ENCODE measurements at places on chromosomes 5 and 9.
A peak's percentile ranks its signal among the peaks of the same experiment; 100 is the strongest.

GRCh38 chr5:34652466-34652865 is 3.7 kb upstream of the RAI14 start:
- DNase-seq, result no peak

DNA sequence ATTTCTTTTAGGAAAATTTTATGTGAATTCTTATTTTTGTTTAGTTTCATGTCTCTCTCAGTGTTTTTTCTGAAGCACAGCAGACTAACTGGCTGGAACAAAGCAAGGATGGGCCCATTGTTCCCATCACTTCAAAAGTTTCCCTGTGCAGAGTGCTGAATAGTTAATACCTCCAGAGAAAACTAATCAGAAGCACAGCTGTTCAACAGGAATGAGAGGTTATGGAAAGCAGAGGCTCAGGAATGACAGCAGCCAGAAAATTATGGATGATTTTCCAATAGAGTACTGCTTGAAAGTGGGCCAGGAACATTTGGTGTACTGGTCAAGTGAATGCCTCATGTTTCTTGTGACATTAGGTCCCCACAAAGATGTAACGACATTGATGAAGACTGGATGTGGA is 173.0 kb upstream of the TARS1 start:
- DNase-seq, result no peak

DNA sequence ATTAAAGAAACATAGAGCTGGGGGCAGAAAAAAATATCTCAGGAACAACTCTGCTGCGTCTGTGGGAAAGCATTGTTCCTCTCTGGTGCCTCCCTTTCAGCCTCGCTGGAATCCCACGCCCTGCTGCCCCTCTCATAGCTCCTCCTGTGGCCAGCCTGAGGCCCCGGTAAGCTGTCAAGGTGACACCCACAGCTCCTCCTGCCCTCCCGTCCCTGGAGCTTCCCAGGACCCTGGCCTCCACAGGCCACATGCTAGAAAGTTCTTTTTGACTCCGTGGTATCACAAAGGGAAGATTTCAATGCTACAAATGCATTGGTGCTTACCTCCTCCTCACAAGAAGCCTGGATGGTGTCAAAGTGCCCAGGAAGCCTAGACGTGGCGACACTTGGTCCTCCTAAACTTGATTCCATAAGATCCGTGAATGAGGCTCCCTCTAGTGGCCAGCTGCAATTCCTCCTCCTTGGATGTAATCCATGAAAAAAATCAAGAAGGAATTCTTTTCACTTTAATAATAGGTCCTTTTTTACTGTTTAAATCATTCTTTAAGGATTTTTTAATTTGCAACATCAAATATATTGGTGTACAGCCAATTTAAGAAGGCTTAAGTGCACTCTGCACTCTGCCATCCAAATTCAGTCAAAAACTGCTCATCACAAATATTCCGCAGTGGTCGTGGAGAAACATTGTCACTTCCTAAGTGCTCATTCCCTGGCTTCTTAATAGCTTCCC is 104.9 kb downstream of the CFAP90 start:
- peak; percentile 53 for DNase-seq

DNA sequence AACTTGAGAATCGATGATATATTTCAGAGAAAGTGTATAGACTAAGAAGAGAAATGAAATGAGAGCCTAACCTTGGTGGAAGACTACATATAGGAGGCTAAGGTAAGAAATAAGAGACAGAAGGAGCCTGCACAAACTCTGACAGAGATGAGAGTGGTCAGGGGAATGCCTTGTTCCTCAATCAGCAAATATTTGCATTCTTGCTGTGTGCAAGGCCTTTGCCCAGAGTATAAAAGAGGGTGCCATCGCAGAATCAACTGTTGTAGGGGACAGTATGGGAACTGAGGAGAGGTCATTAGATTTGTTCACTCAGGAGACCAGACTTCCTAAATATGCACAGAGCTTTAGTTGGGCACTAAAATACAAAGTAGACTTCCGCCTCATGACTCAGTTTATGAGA is 137.2 kb downstream of the ATG10 start:
- DNase-seq, result no peak

DNA sequence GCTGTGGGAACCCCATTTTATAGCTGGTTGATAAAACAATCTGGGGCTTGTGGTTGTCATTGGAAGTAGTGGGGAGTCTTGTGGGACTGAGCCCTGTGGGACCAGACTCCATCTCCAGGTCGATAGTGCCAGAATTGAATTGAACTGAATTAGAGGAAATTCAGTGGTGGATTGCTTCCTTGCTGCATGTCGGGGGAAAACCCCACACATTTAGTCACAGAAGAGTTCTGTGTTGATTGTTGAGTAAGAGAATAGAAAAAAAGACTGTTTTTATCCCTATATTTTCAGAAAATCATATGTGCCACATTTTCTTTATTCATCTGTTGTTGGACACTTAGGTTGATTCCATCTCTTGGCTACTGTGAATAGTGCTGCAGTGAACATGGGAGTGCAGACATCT is 209.7 kb downstream of the ARHGEF28 start:
- DNase-seq, result no peak

GRCh38 chr9:88041447-88041846 is 67.1 kb upstream of the CDK20 start:
- no peak for DNase-seq

DNA sequence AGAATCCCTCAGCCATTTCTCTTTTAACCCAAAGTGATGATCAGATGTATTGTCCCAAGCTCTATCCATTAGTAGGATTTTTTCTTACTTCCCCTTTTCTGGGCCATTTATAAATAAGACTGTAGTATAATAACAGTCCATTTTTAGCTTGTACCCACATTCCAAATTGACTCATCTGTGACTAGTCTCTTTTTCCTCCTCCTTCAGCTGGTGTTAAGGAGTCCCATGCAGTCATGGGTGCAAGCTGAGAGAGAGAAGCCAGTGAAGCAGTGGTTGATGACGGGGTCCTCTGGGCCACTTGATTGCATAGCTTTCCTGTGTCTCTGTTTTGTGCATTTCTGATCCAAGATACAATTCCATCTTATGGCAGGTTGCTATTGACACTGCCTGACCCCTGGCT is 476.0 kb upstream of the CD180 start:
- no peak for DNase-seq

DNA sequence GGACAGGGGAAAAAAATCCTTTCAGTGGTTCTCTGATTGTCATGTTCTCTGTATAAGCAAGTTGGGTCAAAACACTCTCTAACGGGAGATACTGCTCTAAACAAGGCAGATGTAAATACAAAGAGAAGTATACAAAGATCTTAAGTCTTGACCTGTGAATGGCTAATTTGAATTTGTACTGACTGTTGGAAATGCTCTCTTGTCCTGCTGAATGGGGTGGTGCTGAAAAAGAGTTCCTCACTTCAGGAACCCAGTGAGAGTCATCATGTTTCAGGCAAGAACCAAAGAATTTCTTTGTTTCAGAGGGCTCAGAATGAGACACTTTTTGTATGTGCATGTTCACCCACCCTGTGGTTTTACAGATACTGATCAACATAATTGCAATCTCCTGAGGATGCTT is 461.0 kb downstream of the NR2F1-AS1 start:
- DNase-seq, result no peak

DNA sequence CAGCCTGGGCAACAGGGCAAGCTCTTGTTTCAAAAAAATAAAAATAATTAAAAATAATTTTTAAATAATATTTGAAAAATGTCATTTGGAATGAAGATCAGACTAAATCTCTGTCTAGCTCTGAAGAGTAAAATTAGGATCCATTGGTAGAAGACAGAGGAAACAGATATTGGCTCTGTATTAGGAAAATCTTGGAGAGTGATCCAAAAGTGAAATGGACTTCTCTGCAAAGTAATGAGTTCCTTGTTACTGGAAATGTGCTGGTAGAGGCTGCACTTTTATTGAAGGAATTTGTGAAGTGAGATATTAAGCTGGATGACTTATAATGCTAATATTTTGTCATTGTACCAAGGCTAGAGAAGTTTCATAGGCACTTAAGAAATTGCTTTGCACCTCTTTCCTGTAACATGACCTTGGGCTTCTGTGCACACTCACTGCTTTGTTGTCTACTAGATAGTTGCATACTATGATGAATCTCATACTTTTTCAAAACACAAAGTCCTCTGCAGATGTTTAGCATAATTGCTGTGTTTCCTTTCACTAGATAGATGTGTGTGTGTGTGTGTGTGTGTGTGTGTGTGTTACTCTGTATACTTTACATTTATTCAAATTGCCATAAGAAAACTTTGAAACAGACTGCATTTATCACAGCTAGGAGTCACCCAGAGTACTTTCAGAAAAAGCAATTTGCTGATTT is 13.1 kb downstream of the THBS4 start:
- no peak for DNase-seq

DNA sequence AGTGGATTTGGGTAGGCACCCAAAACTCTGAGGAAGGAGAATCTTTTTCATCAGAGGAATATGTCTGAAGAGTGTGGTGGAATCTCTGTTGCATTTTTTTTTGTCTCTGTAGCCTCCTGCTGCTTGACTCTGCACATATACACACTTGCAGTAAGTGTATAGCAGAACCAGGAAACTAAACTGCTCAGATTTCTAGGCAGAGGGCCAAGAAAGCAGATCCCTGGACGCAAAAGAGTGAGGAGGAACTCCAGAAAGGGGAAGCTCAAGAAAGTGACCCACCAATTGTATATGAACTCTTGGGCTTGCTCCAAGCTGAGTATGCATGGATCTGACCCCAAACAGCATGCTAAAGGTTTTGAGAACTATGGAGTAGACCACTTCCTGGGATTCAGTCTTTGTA is 181.8 kb downstream of the GADD45G start:
- no peak for DNase-seq

DNA sequence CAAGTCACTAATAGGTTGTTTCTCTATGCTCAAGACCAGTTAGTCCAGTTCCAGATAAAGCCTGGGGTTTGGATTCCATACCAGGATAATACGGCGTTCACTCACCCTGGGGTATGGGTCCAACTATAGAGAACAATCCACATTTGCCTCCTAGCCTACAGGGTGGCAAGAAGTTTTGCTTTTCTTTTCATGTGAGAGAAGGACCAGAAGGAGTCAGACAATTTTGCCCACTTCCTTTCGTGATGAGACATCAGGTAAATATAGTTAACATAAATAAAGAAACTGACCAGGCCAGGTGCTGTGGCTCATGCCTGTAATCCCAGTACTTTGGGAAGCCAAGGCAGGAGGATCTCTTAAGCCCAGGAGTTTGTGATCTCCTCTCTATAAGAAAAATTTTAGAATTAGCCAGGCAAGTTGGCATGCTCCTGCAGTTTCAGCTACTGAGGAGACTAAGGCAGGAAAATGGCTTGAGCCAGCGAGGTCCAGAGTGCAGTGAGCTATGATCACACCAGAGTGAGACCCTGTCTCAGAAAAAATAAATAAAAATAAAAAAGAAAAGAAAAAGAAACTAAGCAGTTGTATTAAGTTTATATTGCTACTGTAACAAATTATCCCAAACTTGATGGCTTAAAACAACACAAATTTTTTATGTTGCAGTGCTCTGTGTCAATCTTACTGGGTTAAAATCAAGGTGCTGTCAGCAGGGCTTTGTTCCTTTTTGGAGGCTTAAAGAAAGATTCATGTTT is 7.5 kb upstream of the REEP5 start:
- no peak for DNase-seq

DNA sequence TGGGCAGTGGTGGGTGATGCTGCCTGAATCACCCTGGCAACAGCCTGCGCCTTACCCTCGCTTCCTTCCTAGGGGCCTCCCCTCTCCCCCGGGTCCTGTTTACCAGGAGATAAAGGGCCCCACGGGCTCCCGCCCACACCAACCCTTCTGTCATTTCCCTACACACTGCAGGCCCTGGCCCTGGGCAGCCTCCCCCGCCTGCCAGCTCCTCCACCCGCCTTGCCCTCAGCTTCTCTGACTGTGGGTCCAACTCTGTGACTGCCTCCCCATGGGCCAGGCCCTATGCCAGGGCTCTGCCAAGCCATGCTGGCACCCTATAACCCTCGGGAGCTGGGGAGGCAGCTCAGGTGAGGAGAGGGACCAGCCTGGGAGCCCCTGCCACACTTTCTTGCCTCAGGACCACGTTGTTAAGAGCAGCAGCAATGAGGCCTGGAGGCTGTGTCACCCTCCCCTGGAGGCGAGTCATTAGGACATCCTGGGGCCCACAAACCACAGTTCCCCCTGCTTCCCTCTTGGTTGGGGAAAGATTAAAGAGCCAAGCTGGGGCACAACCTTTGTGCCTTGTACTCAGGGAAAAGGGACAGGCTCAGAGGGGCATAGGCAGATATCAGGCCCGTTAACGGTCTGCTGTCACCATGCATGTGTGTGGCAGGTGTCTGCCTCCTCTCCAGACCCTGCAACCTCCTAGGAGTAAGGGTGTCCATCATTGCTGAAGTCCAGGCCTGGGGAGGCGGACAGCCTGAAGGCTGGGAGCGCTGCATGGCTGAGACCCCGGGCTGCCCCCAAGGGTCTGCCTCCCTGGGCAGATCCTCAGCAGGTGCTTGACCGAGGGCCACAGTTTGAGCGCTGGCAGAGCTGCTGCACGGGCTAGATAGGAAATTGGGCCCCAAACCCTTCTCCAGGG is 2.8 kb downstream of the MGAT4B start:
- no peak for DNase-seq

DNA sequence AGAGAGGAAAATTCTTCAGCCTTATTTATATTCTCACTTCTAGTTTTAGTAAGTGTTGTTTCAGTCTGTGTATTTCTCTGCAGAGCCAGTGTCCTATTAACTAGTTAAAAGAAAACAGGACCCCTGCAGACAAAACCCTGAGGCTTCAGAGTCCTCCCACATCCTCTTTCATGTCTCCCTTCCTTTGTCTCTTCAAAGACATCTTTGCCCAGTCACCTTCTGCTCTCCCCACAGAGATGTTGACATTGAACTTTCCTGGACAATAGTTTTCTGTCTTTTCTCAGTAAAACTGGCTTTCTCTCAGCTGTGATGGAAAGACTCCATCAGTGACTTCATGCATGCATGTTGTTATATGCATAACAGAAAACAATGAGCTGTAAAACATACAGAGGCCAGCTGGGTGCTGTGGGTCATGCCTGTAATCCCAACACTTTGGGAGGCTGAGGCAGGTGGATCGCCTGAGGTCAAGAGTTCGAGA is 20.2 kb downstream of the GRAMD2B start:
- no peak for DNase-seq

DNA sequence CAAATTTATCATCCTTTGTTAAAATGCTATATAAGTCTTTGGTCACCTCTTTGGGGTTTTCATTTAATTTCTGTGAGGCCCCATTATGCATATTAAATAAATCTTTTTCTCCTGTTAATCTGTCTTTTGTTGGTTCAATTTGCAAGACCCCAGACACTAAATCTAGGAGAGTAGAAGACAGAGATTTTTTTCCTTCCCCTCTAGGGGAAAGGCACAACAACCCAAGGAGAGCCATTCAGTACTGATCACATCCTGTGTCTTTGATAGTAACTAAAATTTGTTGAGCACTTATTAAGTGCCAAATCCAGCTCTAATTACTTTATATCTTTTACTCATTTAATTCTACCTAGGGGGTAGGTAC is 74.4 kb downstream of the ALDH7A1 start:
- no peak for DNase-seq

DNA sequence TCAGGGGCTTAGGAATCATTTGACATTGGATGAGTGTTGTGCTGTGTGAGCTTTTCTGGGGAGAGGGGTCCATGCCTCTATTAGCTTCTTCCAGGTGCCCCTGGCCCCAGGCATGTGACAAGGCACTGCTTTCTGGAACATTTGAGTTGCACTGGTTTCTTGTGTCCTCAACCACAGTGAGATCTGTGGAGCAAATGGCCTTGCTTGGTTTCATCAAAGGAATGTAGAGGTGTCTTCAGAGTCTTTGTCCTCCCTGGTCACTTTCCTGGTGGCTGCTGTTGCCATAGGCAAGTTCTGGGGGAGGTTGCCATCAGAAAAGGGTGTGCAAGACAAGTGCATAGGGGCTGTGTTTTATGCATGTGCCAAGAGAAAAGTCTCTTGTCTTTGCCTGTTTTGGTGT is 157.5 kb downstream of the MACROH2A1 start:
- DNase-seq, result peak; percentile 14

GRCh38 chr9:117454711-117455110 is 39.9 kb upstream of the ASTN2 start:
- DNase-seq, result no peak

Data from D721Med (cell line).